ENCODE measurements at places on chromosomes 1 and 21.

DNA sequence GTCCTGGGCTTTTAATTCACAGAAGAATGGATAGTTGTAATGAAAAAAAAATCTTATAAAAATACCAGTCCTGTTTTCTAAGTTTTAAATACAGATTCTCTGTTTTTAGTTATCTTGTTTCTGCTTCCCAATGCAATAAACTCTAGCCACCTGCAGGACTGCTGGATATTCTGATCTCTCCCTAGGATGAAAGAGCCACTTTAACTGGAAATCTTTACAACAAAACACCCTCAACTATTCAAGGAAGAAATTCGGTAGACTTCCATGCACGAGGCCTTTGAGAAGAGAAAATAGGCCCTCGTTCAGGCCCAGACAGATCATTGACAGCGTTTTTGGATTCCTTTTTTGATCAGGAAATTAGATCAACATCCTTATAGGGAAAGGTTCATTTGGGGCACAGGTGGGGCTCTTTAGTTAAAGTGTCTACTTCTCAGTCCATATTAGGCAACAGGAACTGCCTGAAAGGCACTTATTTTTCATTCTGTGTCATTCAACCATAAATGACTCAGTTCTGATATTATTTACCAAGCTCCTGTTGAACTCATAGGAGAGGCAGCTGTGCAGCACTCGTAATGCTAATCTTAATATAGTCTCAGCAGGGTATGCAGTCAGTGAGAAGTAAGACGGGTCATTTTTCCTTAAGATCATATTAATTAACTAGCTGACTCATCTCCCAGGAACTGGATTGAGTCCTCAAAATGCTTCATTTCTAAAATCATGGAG is 71.1 kb upstream of the ERRFI1 start:
- peak; percentile 96 for DNase-seq

DNA sequence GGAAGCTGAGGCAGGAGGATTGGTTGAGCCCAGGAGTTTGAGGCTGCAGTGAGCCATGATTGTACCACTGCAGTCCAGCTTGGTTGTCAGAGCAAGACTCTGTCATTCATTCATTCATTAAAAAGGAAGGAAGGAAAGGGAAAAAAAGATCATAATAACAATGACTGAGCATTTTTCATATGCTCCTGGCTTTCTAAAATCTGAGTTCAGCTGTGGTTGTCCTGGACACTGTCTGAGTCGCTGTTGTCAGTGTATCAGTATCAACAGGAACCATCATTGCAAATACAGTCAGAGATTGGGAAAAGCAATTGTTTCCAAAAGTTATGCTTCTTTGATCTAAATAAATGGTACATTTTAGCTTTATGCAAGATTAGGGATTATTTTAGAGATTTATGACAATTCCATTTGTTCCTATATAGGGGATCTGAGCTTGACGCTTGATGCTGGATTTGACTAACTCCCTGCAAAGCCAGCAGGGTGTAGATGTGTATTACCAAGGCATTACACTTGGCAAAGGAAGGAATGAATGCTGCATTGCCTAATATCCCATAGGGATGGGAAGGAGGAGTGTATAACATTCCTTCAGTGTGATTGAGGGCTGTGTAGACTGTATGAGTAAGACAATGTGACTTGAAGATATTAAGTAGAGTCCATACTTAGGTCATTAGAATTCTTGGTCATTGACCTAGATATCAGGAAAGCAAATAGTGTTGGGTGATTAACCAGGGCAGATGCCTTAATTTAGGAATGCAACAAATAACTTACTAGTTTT is 100.2 kb downstream of the DISP1 start:
- peak; percentile 85 for DNase-seq

DNA sequence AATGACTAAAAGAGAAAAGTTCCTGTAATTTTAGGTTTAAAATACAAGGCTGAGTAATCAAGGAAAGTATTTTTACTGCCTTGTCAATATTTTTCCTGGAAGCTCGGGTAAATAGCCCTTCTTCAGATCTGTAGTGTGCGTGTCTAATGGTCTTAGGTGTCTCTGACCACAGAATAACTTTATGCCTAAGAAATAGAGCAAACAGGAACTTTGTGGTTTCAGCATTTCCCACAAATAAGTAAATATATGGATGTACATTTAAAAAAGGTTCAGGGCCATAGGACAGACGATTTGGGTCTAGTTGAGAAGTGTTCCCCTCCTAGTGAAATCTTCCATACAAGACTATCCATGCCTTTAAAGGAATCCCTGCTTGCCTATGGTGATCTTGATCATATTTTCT is 107.0 kb downstream of the ZC3H11B start:
- DNase-seq = no peak

DNA sequence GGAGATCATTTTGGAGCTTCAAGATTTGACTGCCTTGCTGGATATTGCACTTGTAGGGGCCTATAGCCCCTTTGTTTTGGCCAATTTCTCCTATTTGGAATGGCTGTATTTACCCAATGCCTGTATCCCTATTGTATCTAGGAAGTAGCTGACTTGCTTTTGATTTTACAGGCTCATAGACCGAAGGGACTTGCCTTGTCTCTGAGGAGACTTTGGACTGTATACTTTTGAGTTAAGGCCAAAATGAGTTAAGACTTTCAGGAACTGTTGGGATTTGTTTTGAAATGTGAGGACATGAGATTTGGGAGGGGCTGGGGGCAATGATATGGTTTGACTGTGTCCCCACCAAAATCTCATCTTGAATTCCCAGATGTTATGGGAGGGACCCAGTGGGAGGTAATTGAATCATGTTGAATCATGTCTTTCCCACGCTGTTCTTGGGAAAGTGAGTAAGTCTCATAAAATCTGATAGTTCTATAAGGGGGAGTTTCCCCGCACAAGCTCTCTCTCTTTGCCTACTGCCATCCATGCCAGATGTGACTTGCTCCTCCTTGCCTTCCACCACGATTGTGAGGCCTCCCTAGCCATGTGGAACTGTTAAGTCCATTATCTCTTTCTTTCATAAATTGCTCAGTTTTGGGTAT is 276.1 kb downstream of the LMX1A start:
- DNase-seq = peak; percentile 2

DNA sequence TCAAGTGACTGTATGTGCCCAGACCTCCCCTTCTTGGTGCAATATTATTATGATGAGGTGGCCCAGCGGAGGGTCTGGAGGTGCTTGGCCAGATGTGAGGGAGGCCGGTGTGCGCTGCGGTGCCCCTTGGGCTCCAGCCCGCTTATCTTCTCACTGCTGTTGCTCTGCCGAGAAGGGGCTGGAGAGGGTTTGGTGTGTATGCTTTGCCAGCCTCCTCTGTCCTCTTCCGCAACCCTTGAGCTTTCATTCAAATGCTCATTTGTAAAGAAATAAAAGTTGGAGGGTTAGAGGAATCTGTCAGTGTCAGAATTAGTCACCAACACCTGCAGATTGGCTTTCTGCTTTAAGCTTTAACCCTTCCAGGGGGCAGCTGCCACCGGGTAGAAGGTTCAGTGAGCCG is 19.7 kb downstream of the RNF220 start:
- no peak for DNase-seq

DNA sequence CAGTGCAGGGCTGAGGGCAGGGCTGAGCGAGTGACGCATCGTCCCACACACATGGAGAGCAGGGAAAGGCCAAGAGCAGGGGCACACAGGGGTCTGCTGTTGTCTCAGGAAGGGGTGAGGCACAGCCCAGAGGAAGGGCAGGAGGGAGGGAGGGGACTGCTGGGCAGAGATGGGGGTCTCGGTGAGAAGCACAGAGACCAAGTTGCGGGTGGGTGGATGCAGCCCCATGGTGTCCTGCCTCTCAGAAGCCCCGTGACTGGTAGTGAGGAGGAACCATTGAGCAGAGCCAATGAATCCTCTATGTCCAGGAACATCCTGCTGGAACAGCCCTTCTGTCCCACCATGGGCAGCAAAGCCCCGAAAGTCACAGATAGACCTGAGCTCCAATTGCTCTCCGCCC is 17.8 kb downstream of the C1orf198 start:
- no peak for DNase-seq

DNA sequence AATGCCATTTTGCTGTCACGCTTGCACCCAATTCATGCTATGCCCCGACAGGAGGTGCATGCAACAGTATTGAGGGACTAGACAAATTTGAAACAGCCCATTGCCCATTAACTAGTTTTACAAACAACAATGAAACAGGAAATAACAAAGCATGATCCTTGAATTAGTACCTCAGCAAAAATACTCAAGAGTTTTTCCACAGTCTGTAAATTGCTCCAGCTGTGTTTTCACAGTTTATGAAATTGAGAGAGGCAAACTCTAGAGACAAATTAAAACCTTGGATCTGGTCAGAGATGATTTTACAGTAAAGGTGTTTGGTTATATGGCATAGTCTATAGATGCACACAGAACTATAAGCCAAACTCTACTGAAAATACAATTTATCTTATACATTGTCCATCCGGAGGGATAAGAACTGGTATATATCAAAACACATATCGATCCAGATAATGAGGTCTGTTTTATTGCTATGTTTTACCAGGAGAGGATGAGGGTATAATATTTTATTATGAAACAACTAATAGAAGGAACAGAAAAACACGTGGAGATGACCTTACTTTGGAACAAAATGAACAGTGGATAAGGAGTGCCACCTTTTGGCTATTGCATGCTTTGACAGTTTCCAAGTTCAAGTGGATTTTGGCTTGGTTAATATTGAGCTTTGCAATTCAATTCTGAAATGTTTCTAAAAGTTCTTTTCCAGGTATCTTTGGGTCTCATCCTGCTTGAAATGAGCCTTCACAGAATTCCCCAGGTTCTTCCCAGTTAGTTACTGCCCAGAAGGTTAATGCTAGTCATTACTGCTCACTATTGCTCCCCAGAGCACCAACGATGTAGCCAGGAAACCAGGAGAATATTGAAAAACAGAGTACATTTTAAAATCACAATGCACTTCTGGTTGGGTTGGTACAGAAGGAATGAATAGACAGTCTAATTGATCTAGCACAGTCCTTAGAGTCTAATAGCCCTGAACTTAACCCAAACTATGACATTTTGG is 45.7 kb downstream of the ZC3H11B start:
- DNase-seq = peak; percentile 52

DNA sequence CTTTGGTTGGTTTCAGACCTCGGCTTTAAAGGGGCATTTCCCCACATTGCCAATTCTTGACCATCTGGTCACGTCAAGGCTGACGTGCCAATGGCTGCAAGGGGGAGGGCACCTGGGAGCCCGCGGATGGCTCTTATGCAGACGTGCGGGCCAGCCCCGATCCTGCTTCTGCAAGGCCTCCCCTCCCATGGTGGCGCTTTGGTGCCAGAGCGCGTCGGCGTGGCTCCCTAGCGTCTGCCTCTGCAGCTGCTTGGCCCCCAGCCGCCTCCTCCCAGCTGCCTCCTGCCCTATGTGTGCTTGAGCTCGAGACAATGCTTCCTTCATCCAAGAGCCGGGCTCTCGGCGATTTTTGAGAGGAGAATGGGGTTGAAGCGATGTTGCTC is 29.1 kb downstream of the SKI start:
- DNase-seq = no peak

GRCh38 chr1:30912913-30913652 is 4.5 kb upstream of the SDC3 start:
- DNase-seq = no peak

GRCh38 chr1:202159534-202160371 is 649 bp downstream of the PTPN7 start:
- DNase-seq = no peak

DNA sequence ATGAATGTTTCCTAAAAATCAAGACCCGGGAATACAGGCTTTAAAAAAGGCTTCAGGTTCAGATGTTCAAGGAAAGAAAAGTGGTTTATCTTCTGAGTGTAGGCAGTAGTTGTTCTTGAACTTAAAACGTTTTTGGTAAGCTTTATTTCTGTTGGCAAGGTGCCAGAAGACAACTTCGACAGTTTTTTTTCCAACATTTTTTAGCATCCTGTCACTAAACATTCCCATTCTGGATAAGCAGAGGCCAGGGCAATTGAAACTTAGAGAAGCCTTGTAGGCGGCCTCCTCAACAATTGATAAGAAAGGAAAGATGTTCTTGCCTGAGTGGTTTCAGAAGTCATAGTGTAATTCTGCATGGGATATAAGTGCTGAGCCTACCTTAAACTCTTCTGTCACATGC is 66.7 kb downstream of the PATJ start:
- DNase-seq = peak; percentile 75

DNA sequence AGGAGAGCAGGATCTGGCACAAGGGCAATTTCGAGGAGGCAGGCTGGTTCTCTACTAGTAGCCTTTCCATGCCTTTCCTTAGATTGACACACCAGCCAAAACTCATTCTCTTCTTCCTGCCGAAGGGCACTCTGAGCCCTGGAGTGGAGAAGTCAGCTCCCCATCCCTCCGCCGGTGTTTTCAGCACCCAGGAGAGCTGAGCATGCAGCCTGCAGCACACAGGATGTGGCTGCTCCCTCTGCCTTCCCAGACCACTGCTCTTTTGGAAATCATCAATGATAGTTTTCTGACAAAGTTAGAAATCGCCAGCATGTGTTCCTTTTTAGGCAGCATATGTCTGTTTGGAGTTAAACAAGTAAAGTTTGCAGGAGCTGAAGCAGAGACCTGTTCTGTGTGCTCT is 11.7 kb downstream of the RNU5D-1 start:
- DNase-seq = no peak

- no peak for DNase-seq
These were observed 3.0 kb downstream of the MORC3 start for GRCh38 chr21:36323032-36323431.

- DNase-seq = peak; percentile 29
These were observed 41.7 kb downstream of the CD55 start for GRCh38 chr1:207362962-207363860.

GRCh38 chr1:93676427-93676826 is 5.2 kb downstream of the BCAR3 start:
- DNase-seq = no peak

DNA sequence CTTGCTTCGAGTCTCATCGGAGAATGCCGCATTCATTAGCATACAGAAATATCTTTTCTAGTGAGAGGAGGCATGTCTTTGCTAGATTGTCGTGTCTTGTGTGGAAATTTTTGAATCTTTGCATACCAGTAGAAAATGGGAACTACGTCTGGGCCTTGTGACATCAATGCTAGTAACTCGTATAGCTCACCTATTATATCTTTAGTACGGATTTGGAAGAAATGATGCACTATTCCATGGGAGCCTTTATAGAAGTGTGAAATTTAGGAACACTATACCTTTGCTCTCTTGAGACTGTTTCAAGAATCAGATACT is 835 bp downstream of the UHMK1 start:
- no peak for DNase-seq

- DNase-seq = peak; percentile 33
These were observed 63.2 kb upstream of the EFHD2 start for GRCh38 chr1:15346346-15347030.

DNA sequence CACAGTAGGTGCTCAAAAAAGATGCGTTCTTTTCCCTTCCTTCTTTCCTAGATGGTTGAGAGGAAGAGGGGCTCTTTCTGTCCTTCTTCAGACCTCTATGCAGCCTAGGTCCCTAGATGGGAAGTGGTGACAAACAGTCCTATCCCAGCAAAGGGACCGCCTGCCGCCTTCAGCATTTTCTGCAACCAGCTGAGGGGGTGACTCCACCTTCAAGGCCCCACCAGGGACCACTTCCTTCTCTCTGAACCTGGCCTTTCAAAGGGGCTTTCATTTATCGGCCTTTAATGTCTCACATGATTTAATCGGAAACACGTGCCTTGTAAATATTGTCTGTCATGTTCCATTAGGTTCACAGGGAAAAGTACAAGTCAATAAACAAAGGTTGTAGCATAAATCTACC is 32.6 kb downstream of the GLIS1 start:
- no peak for DNase-seq

All from fibroblast of skin of right biceps (primary cell).